ENCODE measurements at places on chromosomes 16 and 17.

GRCh38 chr17:4262703-4263102 lies 1.1 kb downstream of the ANKFY1 start:
- no peak for DNase-seq

GRCh38 chr17:81328978-81329926 lies 34.1 kb upstream of the SLC38A10 start:
- DNase-seq: no peak

DNA sequence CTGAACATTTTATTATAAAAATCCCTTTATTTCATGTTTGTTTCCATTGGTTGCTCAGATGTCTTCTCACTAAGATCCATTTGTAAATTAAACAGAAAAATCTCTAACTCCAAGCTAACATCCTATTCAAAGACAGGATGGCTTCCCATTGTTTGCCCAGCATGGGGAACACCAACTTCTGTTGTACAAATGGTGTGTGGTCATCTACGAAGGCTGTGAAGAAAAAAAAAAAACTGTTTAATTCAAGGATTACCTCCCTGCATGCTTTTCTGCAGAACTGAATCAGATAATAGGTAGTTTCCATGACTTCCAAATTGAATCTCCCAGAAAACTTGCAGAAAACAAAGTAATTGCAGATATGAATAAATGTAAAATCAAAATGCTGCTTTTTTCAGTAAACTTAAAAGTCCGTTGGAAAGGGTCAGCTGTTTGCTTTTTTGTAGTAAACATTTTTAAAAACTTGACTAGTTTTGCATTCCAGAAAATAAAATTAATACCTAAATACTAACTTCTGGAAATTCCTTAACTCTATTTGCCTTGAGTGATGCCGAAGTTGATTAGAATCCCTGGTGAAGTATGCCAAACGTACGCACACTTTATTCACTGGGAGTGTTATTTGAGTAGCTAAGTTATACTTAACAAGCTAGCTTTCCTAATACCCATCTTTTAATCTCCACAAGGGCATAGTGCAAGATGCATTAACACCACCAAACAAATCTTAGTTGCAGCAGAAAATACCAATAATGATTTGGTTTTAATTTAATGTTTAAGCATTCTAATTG lies 7.7 kb downstream of the SALL1 start:
- DNase-seq: no peak

DNA sequence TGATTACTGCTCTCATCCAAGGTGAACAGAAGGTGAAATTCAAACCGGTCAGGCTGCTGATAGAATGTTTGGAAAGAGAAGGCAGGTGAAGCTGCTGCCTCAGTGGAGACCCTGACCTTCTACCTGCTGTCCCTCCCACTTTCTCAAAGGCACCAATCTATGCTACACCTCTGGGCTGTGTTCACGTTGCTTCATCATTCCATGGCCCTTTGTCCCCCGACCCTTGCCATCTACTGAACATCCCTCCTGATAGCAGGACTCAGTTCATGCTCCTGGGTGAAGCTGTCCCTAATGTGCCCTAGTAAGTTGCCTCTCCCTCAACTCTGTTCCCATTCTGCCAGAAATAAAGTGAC lies 44.2 kb upstream of the SOX9 start:
- no peak for DNase-seq

GRCh38 chr16:16075488-16076422 lies 126.3 kb downstream of the ABCC1 start:
- no peak for DNase-seq

DNA sequence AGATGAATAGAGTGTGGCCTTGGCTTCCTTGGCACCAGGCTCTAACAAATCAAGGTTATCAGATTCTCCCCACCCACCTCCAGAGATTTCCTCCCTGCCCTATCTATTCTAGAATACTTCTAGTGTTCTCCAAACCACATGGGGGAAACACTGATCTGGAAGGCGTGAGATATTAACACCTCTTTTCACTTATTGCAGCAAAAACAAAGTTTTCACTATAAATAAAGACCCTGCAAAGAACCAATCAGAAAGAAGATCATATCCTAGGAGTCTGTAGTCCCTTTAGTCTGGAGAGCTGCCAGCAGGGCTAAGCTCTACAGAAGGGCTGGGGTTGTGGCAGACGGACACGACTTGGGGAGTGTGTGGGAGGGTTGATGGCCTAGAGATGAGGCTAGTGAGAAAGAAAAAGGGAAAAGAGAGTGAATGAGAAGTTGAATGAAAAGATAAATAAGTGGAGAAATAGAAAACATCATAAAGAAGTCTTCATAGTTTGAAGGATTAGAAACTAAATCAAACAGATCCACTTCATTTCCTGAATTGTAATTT lies 8.6 kb upstream of the SKAP1 start:
- DNase-seq: no peak

DNA sequence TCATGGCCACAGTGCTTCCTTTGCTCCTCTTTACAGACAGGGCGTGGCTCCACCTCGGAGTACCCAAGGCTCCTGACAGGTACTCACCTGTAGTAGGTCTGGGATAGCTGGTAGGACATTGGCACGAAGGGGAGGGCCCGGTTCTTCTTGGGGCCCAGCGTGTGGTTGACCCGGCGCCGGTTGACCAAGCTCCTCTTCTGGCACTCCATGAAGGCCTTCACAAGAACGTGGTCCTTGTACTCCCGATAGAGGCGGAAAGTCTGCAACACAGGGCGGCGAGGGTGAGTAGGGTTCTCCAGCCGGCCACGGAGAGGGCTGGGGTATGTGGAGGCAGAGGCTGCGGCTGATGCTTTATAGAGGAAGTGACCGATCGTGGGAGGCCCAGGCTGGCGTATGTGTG lies 69.7 kb downstream of the IL21R start:
- no peak for DNase-seq

GRCh38 chr17:51731941-51732722 lies 426.4 kb downstream of the CA10 start:
- DNase-seq: no peak

DNA sequence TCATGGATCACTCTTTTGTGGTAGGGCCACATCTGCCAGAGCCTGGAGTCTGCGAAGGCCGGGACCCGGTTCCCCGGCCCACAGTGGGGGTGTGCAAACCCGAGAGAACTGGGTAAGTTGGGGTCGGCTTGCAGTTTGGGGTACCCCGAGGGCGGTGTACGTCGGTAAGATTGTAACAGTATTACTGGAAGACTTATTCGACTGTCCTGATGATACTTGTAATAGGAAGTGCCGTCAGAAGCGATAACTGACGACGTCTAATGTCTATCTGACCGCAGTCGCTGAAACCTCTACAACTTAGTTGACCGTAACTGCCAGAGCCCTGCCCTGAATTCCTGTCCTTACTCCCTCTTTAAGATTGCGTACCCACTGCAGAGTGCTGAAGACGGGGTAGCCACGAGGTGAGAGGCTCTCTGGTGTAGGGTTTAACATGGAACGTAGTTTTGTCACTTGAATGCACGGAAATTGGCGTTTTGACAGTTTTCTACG lies 24.0 kb downstream of the TRPV2 start:
- no peak for DNase-seq

DNA sequence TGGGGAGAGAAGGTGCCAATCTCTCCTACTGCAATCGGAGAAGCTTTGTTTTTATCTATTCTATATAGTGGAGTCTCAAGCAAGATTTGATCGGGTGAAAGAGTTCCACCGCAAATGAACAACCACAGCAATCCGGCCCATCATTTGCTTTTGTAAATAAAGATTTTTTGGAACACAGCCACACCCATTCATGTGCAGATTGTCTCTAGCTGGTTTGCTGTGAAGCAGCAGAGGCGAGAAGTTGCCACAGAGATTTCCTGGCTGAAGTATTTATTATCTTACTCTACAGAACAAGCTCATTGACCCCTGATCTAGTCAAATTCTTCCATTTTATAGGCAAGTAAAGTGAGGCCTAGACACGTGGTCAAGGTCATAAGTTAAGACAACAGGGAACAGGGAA lies 195.5 kb upstream of the TNRC6C start:
- DNase-seq: no peak

- DNase-seq: no peak
Measured at GRCh38 chr16:6279286-6279685, 1053.4 kb upstream of the RBFOX1 start.

DNA sequence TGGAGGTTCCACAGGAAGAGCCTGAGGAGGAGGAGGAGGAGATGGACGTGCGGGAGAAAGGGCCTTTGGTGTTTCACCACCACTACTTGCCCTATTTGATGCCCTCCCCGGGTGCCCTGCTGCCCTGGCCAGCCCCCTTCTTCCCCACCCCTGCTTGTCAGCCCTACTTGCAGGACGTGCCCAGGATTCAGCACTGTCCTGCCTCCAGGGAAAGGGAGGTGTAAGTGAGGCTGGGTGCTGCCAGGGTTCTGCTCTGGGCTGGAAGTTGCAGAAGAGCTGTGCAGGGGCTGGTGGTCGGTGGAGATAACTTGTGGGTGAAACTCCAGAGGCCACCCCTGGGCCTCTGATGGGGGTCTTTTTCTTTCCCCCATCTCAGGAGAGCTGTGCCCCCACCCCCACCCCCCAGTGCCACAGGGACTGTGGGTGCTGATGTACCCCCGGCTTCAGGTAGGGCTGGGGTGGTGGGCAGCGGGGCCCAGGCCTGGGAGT lies 3.0 kb downstream of the PRR29 start:
- no peak for DNase-seq
